T-helper 17 cell (primary cell): ENCODE measurements at places on chromosomes 4 and X.

- DNase-seq, result no peak
These were observed 87.6 kb upstream of the PLAC1 start for GRCh38 chrX:134745636-134746409.

- no peak for DNase-seq
These were observed 21.1 kb downstream of the PNMA6E start for GRCh38 chrX:153379971-153380581.

GRCh38 chr4:72446353-72447055 lies 122.5 kb downstream of the ADAMTS3 start:
- DNase-seq, result no peak

DNA sequence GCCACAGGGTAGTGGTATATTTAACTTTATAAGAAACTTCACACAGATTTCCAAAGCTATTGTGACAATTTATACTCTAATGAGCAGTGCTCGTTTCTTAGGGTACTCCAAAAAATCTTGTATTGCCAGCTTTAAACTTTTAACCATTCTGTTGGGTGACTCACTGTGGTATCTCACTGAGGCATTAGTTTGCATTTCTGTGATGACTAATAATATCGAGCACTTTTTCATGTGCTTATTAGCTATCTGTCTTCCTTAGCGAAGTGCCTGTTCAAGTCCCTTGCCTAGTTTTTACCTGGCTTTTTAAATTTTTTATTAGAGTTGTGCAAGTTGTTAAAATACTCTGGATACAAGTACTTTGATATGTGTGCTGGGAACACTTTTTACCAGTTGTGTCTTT lies 5.5 kb downstream of the PNMA3 start:
- no peak for DNase-seq

DNA sequence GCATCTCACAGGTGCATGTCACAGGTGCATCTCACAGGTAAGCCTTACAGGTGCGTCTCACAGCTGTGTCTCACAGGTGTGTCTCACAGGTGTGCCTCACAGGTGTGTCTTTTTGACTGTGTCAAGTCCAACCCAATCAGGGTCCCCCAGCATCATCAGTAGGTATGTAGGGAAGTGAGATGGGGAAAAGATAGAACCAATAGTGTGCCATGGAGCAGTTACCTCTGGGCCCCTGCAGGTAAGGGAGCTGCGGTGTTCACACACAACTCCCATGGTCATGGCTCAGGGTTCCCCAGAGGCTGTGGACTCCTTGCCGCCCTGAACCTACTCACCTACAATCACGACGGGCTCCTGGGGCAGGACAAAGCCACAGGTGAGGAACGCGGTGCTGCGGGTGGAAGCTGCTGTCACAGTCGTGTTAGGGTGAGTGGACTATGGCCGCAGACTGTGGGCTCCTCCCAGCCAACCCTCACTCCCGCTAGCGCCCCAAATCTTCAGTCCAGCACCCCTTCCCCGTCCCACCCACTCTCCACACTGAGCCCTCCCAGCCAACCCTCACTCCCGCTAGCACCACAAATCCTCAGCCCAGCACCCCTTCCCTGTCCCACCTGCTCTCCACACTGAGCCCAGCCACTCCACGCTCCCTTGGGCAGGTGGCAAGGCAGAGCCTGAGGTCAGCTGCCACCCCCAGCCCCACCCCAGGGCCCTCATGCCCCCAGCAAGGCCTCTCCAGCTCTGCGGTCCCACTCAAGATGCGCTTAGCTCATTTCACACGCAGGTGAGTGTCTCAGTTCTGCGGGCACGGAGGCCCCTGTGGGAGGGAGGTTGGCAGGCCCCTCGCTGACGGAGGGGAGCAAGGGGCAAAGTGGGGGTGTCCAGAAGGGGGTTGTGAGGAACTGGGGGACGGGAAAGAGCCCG lies 2.1 kb upstream of the PDE6B start:
- DNase-seq, result no peak

- no peak for DNase-seq
These were observed 30.3 kb downstream of the SLC10A6 start for GRCh38 chr4:86818841-86819240.

DNA sequence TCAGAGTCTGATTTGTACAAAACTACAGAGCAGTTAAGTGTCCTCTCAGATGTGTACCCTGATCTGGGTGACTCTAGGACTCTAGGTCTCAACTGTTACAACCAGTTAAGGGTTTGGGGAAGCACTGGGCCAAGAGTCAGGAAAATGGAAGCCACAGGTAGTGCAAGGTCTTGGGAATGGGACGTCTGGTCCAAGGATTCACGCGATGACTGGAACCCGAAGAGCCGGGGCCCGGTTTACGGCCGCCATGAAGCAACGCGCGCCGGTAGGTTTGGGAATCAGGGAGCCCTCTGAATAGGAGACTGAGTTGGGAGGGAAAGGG lies 321 bp upstream of the HPRT1 start:
- DNase-seq, result no peak

DNA sequence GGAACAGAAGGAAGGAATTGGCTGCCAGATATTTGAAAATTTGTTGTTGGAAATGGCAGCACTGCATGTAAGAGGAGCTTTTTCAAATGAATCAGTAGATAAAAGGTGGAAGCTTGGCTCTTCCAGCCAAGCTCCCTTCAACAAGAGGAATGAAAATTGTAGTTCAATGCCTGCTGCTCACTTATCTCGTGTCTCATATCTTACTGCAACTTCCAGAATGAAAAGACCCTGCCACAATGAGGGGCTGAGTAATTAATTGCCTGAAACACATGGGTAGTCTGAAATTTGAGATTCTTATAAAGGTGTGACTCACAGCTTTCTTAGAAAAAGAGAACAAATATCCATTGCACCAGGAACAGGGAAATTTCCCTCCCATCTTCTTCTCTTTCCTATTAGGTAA lies 53.0 kb downstream of the HAND2 start:
- no peak for DNase-seq

- no peak for DNase-seq
These were observed 5.5 kb upstream of the SMIM20 start for GRCh38 chr4:25908491-25908901.

DNA sequence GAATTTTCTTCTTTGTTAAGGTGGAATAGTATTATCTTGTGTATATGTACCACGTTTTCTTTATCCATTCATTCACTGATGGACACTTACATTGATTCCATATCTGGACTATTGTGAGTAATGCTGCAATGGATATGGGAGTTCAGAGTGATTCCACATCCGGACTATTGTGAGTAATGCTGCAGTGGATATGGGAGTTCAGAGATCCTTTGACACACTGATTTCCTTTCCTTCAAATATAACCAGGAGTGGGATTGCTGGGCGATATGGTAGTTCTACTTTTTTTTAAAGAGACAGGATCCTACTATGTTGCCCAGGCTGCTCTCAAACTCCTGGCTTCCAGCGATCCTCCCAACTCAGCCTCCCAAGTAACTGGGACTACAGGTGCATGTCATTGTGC lies 12.1 kb downstream of the TMEM156 start:
- DNase-seq, result no peak

DNA sequence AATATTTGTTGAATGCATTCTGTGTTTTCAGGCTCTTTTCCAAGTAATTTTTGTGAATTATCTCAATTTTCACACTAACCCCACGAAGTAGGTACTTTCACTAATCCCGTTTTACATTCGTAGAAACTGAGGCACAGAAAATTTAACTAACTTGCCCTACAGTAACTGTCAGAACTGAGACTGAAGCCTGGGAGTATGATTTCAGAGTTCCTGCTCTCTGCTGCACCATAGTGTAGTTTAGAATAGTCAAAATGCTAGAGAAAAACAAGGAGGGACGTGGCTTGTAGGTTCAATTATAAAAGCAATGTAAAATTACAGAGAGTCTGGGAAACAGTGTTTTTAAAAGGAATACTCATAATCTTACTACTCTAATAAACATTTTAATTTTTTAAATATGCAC lies 2.2 kb downstream of the CLCN3 start:
- no peak for DNase-seq

DNA sequence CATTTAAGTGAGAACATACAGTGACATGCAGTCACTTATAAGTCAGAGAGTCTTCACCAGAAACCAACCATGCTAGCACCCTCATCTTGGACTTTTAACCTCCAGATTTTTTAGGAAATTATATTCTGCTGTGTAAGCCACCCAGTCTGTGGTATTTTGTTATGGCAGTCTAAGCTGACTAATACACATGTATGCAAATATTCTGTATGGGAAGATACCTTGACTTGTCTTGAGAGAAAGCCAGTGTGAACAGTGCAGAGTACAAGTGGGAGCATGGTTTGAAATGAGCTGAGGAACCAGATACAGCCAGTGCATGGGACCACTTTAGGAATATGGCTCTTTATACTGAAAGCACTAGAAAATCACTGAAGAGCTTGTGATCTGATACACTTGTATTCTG lies 110.4 kb upstream of the MAP9 start:
- DNase-seq, result no peak

GRCh38 chr4:123994917-123995316 lies 598.3 kb downstream of the SPRY1 start:
- DNase-seq, result no peak

DNA sequence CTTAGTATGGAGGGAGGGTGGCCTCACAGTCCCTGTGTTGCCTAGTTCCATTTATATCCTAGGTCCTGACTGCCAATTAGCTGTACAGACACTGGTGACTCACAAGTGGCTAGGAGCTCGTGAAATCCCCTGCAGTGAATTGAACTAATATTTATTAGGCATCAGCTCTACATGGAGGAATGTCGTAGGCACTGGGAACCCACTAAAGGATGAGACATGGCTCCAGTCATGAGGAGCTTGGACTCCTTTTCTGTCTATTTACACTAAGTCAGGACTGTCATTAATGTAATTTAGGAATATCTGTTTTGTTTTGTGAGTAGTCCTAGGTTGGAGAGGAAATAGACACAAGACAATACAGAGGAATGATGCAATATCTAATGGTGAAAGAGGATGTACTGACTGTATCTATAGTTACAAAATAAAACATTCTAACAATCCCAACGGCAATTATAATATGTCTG lies 67.7 kb downstream of the MID1IP1 start:
- DNase-seq, result no peak

DNA sequence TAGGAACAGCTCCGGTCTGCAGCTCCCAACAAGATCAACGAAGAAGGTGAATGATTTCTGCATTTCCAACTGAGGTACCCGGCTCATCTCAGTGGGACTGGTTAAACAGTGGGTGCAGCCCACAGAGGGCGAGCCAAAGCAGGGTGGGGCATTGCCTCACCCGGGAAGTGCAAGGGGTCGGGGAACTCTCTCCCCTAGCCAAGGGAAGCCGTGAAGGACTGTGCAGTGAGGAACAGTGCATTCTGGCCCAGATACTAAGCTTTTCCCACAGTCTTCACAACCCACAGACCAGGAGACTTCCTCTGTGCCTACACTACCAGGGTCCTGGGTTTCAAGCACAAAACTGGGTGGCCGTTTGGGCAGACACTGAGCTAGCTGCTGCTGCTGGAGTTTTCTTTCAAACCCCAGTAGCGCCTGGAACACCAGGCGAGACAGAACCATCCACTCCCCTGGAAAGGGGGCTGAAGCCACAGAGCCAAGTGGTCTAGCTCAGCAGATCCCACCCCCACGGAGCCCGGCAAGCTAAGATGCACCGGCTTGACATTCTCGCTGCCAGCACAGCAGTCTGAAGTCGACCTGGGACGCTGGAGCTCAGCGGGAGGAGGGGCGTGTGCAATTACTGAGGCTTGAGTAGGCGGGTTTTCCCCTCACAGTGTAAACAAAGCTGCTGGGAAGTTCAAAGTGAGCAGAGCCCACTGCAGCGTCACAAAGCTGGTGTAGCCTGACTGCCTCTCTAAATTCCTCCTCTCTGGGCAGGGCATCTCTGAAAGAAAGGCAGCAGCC lies 84.6 kb downstream of the THOC2 start:
- no peak for DNase-seq

DNA sequence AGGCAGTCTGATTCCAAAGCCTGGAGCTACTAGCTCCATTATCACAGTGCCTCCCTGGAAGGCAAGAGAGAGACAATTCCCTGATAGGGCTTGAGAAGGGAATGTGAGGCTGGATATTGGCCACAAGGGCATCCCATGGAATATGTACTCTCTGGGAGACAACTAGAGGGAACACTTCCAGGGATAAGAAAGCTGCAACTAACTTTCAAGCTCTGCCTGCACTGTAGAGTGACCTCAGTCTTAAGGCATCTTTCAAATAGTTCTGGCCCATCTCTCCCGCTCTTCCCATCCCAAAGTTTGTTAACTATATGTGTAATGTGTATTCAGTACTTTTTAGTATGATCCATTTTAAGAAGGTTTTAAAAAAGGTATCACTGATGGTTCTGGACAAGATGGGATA lies 13.1 kb upstream of the RNF212 start:
- DNase-seq, result no peak

- DNase-seq, result no peak
These were observed 25.1 kb downstream of the TAB3 start for GRCh38 chrX:30863974-30864373.

GRCh38 chrX:149909324-149910177 lies 19.8 kb upstream of the HSFX4 start:
- DNase-seq, result no peak

GRCh38 chrX:26580021-26580420 lies 364.1 kb downstream of the MAGEB5 start:
- DNase-seq, result no peak

DNA sequence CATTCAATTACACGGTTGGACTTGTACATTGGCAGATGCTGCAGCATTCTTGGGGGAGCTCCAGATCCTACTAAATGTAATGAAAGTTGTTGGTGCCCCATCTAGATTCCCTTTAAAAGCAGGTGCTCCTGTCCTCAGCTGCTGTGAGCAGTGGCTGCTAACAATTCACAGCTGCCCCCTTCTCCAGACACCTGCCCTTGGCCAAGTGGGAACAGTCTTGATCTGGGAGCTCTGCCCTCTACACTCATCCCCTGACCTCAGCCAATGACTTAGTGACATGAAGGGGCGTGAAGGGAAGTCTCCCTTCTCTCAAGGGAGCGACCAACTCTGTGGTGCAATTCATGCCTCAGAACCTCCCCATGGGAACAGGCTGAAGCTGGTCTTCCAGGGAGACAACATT lies 125.7 kb downstream of the EIF4E start:
- no peak for DNase-seq

DNA sequence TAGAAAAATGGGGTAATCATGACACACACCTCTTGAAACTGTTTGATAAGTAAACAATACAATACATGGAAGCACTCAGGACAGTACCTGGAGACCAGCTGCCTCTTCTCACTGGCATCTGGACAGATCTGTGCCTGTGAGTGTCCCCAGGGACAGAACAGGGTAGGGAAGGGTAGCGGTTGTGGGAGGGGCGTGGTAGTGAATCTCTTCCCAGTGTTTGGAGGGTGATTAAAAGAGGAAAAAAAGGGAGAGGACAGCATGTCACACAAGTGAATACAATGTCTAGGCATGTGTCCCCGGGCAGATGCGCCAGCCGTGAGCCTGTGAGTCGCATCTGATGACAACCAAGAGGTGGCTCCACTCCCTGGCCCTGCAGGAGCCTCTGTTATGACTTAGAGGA lies 138.8 kb upstream of the MSX1 start:
- no peak for DNase-seq

DNA sequence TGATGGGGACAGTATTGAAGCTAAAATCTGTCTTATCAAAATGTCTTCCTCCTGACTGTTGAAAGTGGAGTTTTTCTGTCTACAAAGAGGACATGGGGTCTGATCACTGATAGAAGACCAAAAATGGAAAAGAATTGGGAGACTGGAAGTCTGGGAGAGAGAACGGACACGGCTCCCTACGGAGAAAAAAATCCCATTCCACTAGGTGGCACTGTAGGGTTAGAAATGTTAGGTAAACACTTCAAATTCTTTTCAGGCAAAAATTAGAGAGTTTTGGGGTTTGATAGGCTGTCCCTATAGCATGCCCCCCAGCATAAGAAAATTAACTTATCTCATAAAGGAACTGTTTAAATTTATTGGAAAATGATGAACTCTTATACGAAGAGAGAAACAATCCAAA lies 200.5 kb downstream of the FAM133A start:
- DNase-seq, result no peak

- DNase-seq, result no peak
These were observed 460.3 kb downstream of the SPRY1 start for GRCh38 chr4:123856689-123857545.
